ENCODE measurements at places on chromosomes 5 and 9.
A peak's percentile ranks its signal among the peaks of the same experiment; 100 is the strongest.

GRCh38 chr9:35114840-35115628, 628 bp downstream of the ATOSB start:
- DNase-seq: peak; percentile 57

DNA sequence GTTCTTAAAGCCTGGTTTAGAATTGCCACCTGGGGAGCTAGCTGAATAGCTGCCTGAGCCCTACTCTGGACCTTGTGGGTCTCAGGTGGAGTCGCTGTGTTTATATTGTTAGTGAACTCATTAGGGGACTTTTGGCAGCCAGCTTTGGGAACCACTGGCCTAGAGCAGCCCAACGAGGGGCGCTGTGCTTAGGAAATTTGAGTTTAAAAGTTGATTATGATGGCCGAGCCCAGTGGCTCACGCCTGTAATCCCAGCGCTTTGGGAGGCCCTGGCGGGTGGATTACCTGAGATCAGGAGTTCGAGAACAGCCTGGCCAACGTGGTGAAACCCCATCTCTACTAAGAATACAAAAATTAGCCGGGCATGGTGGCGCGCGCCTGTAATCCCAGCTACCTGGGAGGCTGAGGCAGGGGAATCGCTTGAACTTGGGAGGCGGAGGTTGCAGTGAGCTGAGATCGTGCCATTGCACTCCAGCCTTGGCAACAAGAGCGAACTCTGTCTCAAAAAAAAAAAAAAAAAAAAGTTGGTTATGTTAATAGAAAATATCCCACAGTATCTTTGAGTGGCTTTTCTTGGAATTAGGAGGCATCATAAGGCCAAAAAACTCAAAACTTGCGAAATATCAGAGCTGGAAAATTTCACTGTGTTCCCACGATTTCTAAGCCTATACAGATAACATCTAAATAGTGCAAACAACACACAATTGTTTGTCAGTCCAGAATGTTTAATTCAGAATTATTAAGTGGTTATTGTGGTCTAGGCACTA, 809 bp downstream of the MCCC2 start:
- no peak for DNase-seq

GRCh38 chr5:158461240-158461854, 602.4 kb upstream of the CLINT1 start:
- no peak for DNase-seq

GRCh38 chr9:78210841-78211301, 25.0 kb upstream of the CEP78 start:
- no peak for DNase-seq

GRCh38 chr5:81068063-81068462, 107.9 kb downstream of the RASGRF2 start:
- DNase-seq: no peak

GRCh38 chr9:98610711-98611110, 98.0 kb downstream of the GABBR2 start:
- no peak for DNase-seq

GRCh38 chr9:97851446-97851883, 1.6 kb upstream of the FOXE1 start:
- no peak for DNase-seq

- no peak for DNase-seq
These were observed 10.4 kb upstream of the MIER3 start for GRCh38 chr5:56962286-56962685.

- DNase-seq: no peak
These were observed 46.8 kb downstream of the ELAVL2 start for GRCh38 chr9:23779220-23779619.

- no peak for DNase-seq
These were observed 89.6 kb upstream of the LRRTM2 start for GRCh38 chr5:138964647-138965201.

- peak; percentile 25 for DNase-seq
These were observed 17.7 kb downstream of the CAVIN4 start for GRCh38 chr9:100595391-100596199.

DNA sequence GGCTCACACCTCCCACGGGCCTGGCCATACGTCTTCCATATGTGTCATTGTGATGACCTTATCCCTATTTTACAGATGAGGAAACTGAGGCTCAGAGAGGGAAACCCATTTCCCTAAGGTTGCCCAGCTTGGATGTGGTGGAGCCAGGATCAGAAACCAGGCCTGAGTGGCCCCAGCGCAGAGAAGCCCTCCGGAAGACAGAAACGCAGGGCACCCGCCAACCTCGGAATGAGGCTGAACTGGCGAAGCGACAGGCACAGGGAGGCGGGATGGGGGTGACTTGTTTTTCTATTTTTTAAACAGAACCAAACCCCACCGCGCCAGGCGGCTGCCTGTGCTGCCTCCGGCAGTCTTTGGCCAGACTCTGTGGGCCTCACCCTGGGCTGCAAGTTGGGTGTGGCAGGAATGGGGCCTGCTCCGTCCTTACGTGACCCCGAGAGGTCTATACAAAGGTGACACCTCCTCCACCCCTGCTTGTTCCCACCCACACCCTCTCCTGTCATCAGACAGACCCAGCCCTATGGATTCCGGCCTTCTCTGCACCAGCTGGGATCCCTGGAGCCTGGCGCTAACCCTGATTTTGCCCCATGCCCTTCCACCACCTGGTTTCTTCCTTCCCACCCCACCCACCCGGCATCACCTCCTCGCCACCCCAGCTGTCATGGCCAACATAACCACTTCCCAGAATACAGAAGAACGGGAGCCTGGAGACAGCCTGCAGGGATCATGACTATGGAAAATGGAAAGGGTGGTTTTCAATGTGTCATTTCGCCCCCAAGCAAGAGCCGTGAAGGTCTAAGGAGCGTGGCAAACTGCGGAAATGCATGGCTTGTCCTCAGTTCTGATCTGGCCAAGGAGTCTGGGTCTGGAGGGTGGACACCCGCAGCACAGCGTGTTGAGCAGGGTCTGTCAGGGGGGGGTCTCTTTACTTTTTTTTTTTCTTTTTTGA, 23.6 kb downstream of the PLPP7 start:
- DNase-seq: no peak

All from amniotic stem cell (primary cell).